ENCODE measurements at places on chromosomes 11 and 22. TPM values are rescaled to one million over a fixed set of nuclear protein-coding genes. Genes with fewer than 3 reads are reported as not detected.
A peak's percentile ranks its signal among the peaks of the same experiment; 100 is the strongest.

SLC7A4 gene
- total RNA-seq = 3.2 TPM

GRCh38 chr11:119567688-119568582, 145.0 kb upstream of the THY1 start:
- H3K27me3 ChIP-seq = peaks cover under 1% of the 10 kb centered on the region
- no peak overlapping the region for H3K27ac ChIP-seq
- no peaks in the 10 kb centered on the region for H3K36me3 ChIP-seq
- DNase-seq = no peak
- peaks cover 11% of the 10 kb centered on the region for H3K4me1 ChIP-seq

PDE3B gene
- 12.3 TPM for total RNA-seq

DNA sequence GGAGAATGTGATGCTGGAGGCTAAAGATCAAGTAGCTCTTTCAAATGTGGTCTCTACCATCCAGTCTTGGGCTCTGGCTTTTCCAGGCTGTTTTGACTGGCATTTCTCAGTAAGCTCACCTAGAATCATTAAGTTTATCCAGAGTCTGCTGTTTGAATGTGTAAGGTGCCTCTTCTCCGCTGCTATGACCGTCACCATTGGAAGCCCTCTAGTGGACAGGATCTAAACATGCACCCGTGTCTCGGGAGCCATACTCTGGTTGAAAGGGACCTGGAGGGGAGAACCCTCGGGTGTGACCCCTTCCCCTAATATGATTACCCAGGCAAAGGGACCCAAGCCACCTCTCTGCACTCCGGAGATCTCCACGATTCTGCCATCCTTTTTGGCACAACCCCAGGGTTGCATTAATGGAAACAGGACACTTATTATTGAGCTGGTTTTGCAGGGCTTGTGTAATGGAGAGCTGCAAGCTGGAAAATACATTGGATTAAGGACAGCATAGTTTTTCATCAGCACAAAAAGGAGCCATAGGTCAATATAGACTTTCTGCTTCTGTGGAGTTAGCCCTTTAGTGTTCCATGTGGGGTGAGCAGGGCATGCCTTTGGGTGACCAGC, 191.0 kb upstream of the LARGE1 start:
- H3K4me3 ChIP-seq = no peak overlapping the region
- no peak overlapping the region for H3K27ac ChIP-seq
- no peaks in the 10 kb centered on the region for H3K36me3 ChIP-seq
- DNase-seq = peak; percentile 23

GRCh38 chr11:102833731-102834130, 9.7 kb downstream of the MMP3 start:
- peaks cover 6% of the 10 kb centered on the region for H3K4me1 ChIP-seq
- H3K36me3 ChIP-seq = no peaks in the 10 kb centered on the region
- H3K27me3 ChIP-seq = no peaks in the 10 kb centered on the region
- no peak for DNase-seq

DNA sequence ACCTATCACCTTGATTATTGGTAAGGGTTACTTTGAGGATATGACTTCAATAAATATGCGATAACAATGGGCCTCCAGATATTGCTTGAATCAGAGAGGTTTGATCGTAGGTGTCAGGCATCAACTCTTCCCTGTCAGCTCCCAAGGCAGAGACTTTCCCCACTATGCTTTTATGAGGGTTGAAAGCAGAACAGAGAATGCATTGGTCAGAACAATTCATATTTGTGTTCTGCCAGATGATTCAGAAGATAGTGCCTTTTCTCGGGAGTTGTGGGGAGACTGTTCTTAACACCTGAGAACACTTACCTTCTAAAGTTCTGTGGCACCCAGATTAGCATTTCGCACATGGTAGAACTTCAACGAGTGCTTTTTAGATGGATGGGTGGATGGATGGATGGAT, 386.3 kb upstream of the CADM1 start:
- DNase-seq = no peak
- H3K36me3 ChIP-seq = no peaks in the 10 kb centered on the region
- H3K27me3 ChIP-seq = peaks cover 16% of the 10 kb centered on the region
- no peak overlapping the region for H3K27ac ChIP-seq

DNA sequence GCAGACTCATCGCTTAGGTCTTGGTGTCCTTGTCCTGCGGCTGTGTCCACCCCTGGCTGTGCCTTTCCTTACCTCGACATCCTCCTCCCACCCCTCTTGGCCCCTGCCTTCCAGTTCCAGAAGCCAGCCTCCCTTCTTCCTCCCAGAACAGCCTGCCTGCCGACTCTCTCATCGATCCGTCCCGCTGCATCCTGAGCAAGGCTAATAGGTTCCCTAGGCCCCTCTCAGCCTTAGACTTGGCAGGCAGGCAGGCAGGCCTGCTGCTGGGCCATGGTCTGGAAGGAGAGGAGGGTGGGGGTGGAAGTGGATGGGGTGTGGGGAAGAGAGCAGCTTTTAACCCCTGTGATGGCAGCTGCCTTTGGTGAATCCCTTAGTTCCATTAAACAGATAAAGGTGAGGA, 196.7 kb upstream of the TBCEL start:
- H3K36me3 ChIP-seq = no peaks in the 10 kb centered on the region
- H3K27ac ChIP-seq = no peak overlapping the region
- no peak for DNase-seq
- peaks cover 7% of the 10 kb centered on the region for H3K4me1 ChIP-seq
- peaks cover 31% of the 10 kb centered on the region for H3K27me3 ChIP-seq

DNA sequence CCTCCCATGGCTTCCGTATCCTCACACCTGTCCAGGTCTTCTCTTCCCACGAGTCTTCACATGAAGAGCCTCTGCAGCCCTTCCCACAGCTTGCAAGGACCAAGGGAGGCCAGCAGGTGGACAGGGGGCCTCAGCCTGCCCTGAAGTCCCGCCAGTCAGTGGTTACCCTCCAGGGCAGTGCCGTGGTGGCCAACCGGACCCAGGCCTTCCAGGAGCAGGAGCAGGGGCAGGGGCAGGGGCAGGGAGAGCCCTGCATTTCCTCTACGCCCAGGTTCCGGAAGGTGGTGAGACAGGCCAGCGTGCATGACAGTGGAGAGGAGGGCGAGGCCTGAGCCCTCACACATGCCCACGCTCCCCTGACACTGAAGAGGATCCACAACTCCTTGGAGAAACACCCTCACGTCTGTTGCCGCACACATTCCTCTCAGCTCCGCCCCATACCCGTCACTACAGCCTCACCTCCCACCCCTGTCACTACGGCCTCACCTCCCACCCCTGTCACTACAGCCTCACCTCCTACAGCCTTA, 8.3 kb downstream of the SSH3 start:
- no peak overlapping the region for H3K27ac ChIP-seq
- H3K36me3 ChIP-seq = peaks cover 1% of the 10 kb centered on the region
- no peaks in the 10 kb centered on the region for H3K27me3 ChIP-seq
- DNase-seq = no peak
- no peak overlapping the region for H3K4me3 ChIP-seq

DNA sequence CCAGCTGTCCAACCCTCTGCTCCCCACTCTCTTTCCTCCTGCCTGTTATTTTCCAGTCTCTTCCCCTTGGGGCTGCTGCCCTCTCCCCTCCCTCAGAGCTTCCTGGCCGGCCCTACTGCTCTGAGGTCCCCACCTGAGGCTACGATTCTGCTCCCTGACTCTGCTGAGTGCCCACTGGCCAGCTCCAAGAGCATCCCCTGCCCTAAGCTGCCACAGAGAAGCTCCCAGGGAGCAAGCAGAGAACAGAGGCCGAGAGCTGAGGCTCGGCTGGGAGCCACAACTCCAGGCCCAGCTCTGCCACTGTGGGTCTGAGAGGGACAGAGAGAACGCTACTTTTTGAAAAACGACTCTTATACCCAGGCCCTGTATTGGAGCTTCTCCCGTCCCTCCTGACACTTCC, 61.1 kb downstream of the CHRDL2 start:
- H3K27me3 ChIP-seq = no peaks in the 10 kb centered on the region
- H3K4me3 ChIP-seq = no peak overlapping the region
- peaks cover 9% of the 10 kb centered on the region for H3K4me1 ChIP-seq
- H3K36me3 ChIP-seq = no peaks in the 10 kb centered on the region
- no peak overlapping the region for H3K27ac ChIP-seq

DNA sequence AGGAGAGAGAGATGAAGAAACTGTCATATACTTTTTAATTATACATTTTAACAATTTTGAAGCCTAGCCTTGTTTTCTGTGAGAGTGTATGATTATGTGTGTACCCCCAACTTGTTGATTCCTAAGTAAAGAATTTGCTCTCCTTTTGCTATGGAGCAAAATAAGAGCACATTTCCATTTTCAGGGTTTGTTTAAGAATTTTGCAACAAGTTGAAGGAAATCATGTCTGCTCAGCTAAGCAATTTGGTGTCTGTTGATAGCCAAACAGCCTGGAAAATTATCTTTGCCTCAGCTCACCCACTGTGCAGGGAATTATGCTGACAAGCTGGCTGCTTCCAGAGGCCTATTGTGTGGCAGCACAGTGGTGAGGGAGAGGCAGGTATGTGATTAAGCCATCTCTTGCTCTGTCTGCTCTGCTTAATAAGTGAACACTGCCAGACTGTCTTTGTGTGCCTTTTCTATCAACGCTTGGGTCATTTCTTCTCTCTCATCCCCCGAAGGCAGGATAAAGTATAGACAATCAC, 135.1 kb upstream of the TTC12 start:
- no peak for DNase-seq
- H3K4me3 ChIP-seq = no peak overlapping the region
- no peak overlapping the region for H3K27ac ChIP-seq

- H3K4me3 ChIP-seq = no peak overlapping the region
- no peaks in the 10 kb centered on the region for H3K36me3 ChIP-seq
- DNase-seq = no peak
- peak overlapping the region; percentile 93 for H3K27ac ChIP-seq
- peaks cover 20% of the 10 kb centered on the region for H3K4me1 ChIP-seq
Measured at GRCh38 chr22:25025491-25026400, 73.2 kb downstream of the KIAA1671 start.
